ENCODE measurements at places on chromosomes 7 and 10.

DNA sequence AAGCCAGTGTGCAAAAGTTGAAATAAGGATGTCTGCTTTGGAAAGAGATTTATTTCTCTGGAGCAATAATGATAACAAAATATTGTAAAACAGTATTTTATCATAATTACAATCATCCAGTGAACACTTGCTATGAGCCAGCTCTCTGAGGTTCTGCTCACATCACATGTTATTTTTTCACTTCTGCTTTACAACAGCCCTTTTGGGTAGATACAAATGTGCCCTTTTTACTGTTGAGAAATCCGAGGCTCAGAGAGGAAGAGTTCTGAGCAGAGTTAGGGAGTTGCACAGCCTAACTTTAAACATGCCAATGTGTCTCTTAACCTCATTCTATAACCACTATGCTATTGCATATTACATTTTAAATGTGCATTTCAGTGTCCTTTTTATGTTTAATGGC lies 232.6 kb upstream of the CDC14C start:
- H3K27me3 ChIP-seq: no peaks in the 10 kb centered on the region
- H3K4me1 ChIP-seq: no peaks in the 10 kb centered on the region

- H3K27ac ChIP-seq: no peak overlapping the region
- H3K27me3 ChIP-seq: no peaks in the 10 kb centered on the region
- no peaks in the 10 kb centered on the region for H3K36me3 ChIP-seq
- H3K4me1 ChIP-seq: no peaks in the 10 kb centered on the region
Observed at GRCh38 chr10:61410353-61411070, 42.7 kb downstream of the TMEM26 start.

DNA sequence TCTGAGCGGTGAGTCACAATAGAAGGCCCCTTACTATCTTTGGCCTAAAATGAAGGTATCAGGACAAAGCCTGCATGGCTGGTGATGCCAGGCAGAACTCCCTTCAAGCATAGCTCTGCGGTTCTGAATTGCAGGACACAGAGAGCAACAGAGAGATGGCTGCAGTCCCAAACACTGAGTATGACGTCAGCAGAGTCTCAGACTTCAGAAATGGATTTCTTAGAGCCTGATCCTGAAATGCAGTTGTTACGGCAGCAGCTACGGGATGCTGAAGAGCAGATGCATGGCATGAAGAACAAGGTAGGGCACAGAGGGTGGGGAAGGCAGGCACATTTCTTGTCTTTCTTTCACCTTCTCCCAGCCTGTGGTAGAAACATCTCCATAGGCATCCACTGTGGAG lies 13.5 kb downstream of the CCDC136 start:
- H3K27me3 ChIP-seq: no peaks in the 10 kb centered on the region
- no peak overlapping the region for H3K4me3 ChIP-seq
- no peak overlapping the region for H3K27ac ChIP-seq

GRCh38 chr10:43955002-43955596 lies 306.4 kb upstream of the ZNF32 start:
- H3K36me3 ChIP-seq: no peaks in the 10 kb centered on the region
- no peak overlapping the region for H3K27ac ChIP-seq
- no peaks in the 10 kb centered on the region for H3K4me1 ChIP-seq
- H3K27me3 ChIP-seq: no peaks in the 10 kb centered on the region
- no peak overlapping the region for H3K4me3 ChIP-seq

All from B cell (primary cell).